Umbilical cord (tissue), 2 donors: ENCODE measurements at places on chromosomes 2 and 18.

- no peak for DNase-seq
These were observed 9.6 kb upstream of the ITPRIPL1 start for GRCh38 chr2:96315400-96316071.

DNA sequence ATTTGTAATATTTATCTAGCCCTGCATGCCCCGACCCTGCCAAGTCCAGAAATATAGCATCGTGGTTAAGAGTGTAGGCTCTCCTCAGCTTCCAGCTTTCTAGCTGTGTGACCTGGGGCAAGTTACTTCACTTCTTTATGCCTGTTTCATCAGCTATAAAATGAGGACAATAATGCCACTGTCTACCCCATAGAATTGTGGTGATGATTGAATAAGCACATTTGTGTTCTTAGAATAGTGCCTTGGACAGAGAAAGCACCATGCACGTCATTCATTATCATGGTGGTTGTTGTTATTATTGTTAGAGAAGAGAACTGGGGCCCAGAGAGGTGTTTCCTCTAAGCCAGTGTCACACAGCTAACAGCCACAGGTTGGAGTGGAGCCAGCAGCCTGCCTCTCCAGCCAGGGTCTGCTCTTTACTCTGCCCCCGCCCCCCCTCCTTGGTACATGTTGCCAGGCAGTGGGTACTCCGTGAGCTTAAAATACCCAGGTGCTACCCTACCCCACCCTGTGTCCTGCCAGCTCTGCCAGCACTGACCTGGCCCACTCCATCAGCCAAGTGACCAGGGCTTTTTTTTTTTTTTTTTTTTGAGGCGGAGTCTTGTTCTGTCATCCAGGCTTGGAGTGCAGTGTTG is 202.1 kb downstream of the CTIF start:
- DNase-seq = no peak

- peak; percentile 82 for DNase-seq
These were observed 81.4 kb downstream of the MTCL1 start for GRCh38 chr18:8786483-8787370.

DNA sequence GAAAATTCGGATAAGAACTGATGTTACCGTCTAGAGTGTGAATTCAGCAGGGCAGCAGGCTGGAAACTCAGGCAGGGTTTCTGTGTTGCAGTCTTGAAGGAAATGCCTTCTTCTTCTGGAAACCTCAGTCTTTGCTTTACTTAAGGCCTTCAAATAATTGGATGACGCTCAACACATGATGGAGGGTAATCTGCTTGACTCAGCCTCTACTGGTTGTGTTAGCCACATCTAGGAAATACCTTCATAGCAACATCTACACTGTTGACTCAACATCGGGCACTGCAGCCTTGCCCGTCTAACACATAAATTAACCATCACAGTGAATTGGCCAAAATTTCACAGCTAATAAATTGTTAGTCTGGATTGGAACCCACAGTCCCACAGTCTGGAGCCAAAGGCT is 37.2 kb downstream of the YPEL5 start:
- no peak for DNase-seq

GRCh38 chr2:181563101-181563692 is 93.7 kb downstream of the CERKL start:
- no peak for DNase-seq

GRCh38 chr2:74053959-74054715 is 69.4 kb downstream of the TET3 start:
- no peak for DNase-seq

GRCh38 chr18:24009651-24010333 is 4.8 kb upstream of the TTC39C start:
- no peak for DNase-seq
